ENCODE measurements at places on chromosomes 4 and X.

GRCh38 chr4:89268679-89269078, 38.9 kb downstream of the GPRIN3 start:
- no peak for DNase-seq

DNA sequence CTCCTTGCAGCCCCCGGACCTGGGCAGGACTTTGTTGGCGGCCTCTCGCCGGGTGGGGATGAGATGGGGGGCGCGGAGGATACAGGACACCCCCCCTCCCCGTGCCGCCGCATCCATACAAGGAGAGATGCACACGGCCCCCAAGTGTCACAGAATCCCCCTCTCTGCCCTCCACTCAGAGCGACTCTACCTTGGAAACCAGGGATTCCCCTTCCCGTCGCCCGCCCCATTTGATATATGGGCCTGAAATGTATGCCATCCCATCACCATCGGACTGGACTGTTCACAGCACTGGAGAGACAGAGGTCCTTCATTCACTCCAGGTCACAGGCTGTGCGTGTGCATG, 426 bp downstream of the PORCN start:
- no peak for DNase-seq

GRCh38 chr4:159374749-159375530, 272.1 kb downstream of the RAPGEF2 start:
- DNase-seq = no peak

- no peak for DNase-seq
Observed at GRCh38 chrX:133307094-133307493, 88.9 kb upstream of the TFDP3 start.

DNA sequence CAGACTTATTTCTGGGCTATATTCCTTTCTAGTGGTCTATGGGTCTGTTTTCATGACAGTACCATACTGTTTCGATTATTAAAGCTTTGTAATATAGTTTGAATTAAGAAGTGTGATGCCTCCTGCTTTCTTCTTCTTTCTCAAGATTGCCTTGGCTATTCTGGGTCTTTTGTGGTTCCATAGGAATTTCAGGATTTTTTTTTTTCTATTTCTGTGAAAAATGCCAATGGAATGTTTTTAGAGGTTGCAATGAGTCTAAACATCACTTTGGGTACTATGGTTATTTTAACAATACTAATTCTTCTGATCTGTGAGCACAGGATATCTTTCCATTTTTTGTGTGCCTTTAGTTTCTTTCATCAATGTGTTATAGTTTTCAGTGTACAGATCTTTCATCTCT, 204.3 kb upstream of the HCCS start:
- DNase-seq = no peak

- peak; percentile 37 for DNase-seq
Observed at GRCh38 chrX:13101441-13102139, 57.2 kb upstream of the FAM9C start.

- DNase-seq = no peak
Observed at GRCh38 chrX:6024204-6024603, 204.5 kb downstream of the NLGN4X start.

DNA sequence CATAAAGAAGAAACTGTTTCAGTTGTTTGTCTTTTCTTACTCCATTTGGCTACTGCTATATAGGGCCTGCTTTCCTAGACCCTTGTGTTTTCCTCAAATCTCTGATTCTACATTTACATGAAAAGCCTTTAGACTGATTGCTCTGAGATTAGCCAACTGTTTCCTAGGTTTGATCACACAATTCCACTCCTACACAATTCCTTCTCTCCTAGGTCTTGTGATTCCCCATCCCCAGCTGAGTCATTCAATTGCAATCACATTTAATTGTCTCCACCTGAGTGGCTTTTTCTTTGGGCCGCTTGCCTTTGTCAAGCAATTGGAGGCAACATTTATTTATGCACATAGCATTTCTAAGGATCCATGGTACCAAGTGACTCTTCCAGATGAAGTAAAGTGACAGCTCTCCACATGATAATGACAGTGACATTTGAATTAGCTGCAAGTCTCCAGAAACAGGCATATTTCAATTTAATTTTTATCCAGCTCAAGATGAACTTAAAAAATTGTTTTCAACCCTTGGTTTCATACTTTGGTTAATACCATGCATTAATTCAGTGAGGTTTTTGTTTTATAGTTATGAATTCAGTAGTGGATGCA, 35.8 kb downstream of the ATXN3L start:
- DNase-seq = no peak

DNA sequence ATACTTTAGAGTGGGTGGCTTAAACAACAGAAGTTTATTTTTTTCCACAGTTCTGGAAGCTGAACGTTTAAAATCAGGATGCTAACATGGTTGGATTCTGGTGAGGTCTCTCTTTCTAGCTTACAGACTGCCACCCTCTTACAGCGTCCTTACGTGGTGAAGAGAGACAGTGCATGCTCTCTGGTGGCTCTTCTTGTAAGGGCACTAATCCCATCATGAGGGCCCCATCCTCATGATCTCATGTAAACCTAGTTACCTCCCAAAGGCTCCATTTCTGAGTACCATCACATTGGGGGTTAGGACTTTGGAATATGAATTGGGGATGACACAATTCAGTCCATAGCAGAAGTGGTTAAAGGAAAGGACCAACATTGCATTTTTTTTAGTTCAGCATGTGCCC, 132.8 kb downstream of the BMPR1B start:
- DNase-seq = no peak

- no peak for DNase-seq
Observed at GRCh38 chr4:99404595-99405287, 30.4 kb downstream of the ADH7 start.

DNA sequence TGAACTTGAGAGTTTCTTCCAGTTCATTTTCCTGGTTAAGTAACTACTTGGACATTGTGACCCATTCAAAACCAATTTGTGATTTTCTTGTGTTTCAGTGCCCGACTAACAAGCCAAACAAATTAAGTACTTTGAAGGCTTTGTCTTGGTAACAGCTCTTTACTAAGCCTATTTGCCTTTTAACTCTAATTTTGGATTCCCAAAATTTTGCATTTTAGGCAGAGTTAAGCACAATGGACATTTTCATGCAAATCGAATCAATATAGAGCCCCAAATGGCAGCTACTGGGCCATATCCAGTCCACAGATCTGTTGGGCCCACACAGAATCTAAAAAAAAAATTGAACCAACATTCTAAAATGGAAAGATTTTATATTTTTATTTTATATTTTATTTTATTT, 31.4 kb upstream of the CHRNA9 start:
- DNase-seq = no peak

GRCh38 chrX:153514259-153514658, 3.2 kb upstream of the ATP2B3 start:
- DNase-seq = no peak

DNA sequence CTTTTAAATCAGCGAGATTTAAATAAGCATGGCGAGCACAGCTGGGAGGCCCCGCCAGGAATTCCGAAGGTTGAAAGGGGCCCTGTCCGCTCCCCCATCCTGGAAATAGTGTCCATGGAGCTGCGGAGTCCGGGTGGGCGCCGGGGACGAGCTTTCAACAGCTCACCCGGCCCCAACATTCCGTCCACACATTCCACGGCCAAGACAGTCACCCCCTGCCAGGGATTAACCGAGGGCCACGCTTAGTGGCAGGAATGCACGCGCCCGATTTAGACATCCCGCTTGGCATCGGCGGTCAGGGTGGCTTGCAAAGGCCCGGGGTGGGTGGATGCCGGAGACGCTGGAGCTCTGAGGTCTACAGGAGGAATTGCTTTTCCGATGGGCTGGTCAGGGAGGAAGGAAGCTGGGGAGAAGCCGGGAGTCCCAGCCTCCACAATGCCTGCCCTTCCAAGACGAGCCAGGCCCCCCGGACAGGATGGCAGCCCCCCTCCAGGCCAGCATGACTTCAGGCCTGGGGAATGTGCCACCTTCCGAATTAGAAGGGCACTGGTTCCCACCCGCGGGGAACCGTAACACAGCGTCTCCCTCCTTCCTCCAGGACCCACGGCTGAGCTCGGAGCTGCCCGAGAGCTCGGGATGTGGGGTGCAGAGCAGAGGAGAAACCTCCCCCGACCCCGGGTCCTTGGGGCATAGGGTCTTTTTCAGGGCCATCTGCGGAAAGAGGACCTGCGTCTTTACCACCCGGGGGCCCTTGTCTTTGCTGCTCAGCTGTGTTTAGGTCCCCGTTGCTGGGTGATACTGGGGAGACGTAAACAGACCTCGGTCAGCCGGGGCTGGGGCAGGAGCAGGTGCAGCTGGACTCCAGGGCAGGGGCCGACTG, 26.9 kb upstream of the PPP2R3B start:
- no peak for DNase-seq

GRCh38 chr4:169184236-169184635, 86.5 kb downstream of the SH3RF1 start:
- no peak for DNase-seq

Measured in T-helper 1 cell (primary cell).